ENCODE measurements at places on chromosomes 13 and 19.

DNA sequence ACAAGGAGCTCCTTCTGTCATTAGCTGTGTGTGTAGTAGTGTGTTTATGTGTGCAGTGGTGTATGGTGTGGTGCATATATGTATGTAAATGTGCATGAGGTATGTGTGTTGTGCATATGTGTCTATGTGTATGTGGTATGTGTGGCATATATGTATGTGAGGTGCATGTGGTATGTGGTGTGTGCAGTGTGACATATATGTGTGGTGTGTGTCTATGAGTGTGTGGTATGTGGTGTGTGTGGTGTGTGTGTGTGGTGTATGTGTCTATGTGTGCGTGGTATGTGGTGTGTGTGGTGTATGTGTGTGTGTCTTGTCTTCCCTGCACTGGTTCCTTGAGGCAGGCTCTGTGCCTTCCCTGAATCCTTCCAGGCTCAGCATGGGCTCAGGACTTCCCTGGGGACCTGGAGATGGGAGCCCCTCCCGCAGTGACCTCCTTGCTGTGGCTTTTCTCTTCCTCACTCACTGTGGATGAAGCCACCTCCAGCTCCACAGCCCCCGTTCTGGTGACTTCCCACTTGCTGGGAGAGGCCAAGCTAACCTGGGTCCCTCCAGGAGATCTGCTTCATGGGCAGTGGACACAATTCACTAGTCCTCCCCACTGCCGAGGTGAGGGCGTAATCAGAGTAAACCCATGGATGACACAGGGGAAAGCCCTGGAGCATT is 64.2 kb downstream of the CCDC70 start:
- DNase-seq = no peak

GRCh38 chr13:20069956-20070355 is 90.9 kb downstream of the GJA3 start:
- DNase-seq = no peak

GRCh38 chr13:105370011-105370650 is 1165.3 kb downstream of the EFNB2 start:
- DNase-seq = no peak

DNA sequence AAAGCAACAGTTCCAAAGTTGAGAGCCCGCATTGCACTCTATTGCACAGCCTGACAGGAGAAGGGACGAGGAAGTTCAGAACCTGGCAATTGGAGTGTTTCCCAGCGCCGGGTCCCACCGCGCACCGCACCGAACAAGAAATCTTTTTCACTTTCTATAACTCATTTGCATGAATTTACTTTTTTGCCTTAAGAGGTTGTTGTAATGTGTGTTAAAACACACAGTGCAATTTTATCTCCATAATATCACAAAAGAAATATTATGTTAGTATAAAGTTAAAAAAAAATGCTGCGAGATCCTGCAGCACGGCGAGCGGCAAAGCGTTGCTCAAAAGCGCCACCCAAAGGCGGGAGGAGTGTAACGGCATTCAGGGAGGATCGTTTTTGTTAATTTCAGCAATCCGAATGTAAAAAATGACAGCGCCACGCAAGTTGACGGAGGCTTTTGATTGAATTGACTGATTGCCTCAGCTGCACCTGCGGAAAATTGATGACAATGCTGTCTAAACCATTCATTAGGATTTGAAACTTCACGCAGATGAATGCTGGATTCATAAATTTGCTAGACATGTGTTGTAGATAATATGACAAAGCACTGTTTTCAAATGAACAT is 303.6 kb upstream of the ZNF507 start:
- DNase-seq = no peak

DNA sequence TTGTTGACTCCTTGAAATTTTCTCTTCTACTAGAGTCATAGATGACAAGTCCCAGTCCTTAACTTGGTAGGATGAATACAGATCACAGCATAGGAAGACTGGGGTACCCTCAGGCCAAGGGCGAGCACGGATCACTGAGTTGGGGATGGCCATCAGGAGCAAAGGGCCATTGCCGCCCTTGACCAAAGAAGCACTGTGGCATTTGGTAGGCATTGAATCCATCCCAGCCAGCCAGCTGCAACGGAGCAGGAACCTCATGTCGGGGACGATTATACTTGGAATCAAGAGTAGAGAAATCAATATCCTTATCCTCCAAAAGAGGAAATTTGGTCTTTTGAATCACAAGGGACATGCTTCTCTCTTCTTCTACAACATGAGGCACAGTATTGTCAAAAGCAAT is 50.1 kb upstream of the ZNF573 start:
- DNase-seq = no peak

DNA sequence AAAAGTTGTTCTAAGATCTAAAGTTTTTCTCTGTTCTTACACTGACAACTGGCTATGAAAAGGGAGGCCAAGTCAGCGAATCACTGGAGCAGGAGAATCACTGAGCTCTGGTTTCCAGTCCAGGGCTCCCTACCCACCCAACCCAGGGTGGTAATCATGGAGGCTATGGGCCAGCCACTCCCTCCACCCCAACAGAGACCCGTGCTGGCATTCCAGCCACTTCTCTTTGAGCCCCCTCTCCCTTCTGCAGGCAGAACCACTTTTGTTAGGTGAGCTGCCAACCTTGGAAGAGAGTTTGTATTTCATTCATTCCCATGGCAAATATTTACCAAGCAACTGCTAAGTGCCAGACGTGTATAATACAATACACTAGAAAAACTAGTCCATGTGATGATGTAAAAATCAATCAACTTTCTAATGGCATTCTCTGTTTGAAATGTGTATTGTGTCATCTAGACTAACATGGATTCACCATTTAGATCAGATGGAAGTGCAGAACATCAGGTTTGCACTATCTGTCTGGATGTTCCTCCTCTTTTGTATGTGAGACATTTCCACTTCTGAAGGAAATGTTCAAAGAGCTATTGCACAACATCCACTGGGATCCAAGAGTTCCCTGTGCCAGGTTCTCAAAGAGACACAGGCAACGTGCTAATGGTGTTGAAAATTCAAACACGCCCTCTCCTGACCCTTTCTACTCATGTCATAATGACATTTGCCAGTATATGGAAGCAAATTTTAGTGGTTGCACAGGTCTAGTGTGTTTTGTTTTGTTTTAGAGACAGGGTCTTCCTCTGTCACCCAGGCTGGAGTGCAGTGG is 5.3 kb downstream of the MLNR start:
- DNase-seq = no peak

- no peak for DNase-seq
These were observed 209.5 kb downstream of the ABCC4 start for GRCh38 chr13:95091755-95092154.

DNA sequence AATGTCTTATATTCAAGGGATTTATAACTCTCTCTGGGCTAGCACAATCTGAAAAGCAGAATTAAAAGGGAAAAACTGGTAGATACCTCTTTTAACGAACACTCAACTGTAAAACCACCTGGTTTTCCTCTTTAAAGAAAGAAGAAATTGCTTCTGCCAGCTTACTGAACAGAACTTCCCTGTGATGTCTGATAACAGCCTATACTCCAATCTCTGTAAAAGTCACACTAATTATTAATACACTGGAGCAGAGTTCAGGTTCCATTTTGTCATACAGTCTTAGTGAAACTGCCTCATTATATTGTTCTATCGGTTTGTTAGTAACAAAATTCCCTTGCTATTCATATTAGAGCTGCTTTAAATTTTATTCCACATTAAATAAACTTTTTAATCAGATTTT is 251.0 kb upstream of the STARD13 start:
- no peak for DNase-seq

GRCh38 chr19:29483944-29484581 is 41.7 kb upstream of the VSTM2B start:
- DNase-seq = no peak

GRCh38 chr13:90891329-90891728 is 456.2 kb upstream of the MIR17HG start:
- no peak for DNase-seq

- no peak for DNase-seq
These were observed 120.1 kb downstream of the PAN3 start for GRCh38 chr13:28258417-28258816.

DNA sequence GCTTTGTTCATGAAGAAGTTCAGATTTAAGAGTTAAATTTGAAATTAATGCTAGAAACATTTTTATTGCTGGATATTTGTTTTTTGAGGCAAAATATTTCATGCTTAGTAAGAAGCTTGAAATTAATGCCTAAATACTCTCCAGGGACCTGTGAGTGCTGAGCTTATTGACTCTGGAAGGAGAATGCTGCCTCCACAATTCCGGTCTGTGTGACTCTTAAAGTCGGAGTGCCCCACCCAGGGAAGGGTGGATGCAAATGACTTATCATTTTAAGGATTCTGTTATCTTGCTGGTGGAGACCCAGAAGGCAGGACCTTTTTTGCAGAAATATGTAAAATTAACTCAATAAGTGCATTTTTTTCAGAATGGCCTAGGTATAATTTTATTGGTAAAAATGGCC is 143.8 kb upstream of the RXFP2 start:
- no peak for DNase-seq

DNA sequence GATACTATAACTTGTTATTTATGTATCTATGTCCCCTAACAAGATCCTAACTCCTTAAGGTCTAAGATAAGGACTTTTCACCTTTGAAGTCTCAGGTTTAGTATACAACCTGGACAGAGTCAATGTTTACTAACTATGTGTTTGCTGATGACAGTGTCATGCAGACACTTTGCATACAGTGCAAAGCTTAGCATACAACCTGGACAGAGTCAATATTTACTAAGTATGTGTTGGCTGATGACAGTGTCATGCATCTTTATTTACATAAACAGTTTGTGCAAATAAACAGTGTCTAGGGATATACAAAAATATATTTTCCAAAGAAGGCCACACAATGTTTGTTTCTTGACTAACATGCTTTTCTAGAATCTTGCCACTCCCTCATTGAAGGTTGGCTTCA is 34.7 kb downstream of the DCT start:
- DNase-seq = no peak

DNA sequence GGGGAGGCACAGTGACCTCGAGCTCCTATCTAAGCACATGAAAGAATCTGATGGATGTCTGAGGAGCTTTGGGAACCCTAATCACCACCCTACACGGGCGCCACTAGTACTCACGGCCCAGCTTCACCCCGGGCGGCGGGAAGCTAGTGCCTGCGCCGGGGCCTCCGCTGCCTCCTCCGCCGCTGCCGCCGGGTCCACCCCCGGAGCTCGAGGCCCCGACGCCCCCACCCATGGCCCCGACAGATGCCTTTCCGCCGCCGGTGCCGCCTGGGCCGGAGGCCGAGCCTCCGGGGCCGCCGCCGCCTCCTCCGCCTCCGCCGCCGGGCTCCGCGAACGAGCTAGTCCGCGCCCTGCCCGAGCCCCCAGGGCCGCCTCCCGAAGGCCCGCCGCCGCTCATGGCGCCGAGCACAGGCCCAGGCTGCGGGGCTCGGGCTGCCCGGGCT is 312 bp downstream of the GSK3A start:
- DNase-seq = no peak

GRCh38 chr13:20983386-20983785 is 78.0 kb downstream of the LATS2 start:
- no peak for DNase-seq

GRCh38 chr19:17686023-17686521 is 2.1 kb downstream of the UNC13A start:
- no peak for DNase-seq

Measured in stimulated activated CD8-positive, alpha-beta memory T cell treated with anti-CD3 and anti-CD28 coated beads, Interleukin-4, amount 100 ng/mL, for 1 hour (primary cell).